Esophagus squamous epithelium (tissue), 5 donors: ENCODE measurements at places on chromosomes 16 and 17.

DNA sequence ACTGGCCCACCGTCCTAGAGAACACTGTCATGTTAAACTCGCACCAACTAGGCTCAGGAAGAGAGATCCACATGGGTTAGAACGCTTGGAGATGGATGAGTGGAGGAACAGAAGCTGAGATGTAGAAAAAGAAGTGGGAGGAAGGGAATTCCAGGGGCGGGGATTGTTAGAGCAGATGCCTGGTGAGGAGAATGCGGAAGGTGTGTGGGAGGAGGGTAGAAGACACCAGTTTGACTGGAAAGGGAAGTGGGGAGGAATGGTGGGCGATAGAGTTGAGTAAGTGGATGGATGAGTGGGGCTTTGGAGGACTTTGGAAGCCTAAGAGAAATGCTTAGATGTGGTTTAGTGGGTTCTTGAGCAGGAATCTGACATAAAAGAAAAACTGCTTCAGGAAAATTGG is 37.4 kb downstream of the DHX38 start:
- no peak for DNase-seq

GRCh38 chr16:64061621-64062020 is 1060.2 kb downstream of the CDH11 start:
- no peak for DNase-seq

- no peak for DNase-seq
These were observed at the start of gene MMP25 for GRCh38 chr16:3045758-3046640. MMP25 (plus strand) TSS chr16:3046561; CDS start chr16:3046918, 357 bp downstream.

GRCh38 chr17:35931794-35932425 is 1.3 kb upstream of the RDM1 start:
- DNase-seq: no peak

- DNase-seq: no peak
These were observed 27.0 kb downstream of the CDIP1 start for GRCh38 chr16:4511441-4512082.

DNA sequence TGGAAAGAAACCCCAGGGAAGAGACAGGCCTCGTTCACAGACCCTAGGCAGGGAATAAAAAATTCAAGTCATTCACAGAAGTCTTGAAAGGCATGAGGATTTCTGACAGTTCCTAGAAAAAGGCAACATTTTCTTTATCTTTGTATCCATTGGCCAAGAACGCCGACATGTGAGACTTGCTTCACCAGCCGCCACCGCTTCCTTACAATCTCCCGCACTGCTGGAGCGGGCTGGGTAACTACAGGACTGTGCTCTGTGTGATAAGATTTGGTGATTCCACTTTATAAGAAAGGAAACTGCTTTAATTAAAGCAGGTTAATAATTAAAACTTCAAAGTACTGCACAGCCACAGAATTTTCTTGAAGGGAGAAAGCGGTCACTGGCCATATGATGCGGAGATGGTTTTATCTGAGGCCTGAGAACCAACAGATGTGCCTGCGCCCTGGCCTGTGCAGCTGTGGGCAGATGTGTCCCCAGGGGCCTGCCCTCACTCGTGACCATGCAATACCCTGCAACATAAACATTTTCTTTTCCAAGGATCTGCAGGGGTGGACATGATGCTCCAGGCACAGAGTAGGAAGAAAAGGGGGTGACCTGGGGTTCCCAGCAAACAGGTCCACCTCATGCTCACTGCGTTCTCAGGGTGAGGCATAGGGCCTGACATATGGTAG is 13.0 kb upstream of the LGALS3BP start:
- no peak for DNase-seq

DNA sequence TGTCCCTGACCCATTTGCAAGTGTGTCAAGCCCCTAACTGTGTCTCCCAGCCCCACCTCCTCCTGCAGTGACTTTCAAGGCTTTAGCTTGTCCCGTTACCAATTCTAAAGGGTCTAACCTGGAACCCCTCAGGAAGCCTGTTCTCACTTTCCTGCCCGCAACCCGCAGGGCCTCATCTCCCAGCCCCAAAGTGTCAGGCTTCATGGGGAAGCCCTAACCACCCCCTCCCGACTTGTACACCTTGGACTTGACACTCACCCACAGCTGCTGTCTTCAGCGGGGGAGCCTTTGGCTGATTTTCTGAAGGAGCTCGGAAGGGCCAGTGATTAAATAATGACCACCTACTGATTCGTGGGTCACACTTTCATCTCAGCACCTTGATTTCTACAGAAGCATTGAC is 33.1 kb downstream of the NLRC5 start:
- no peak for DNase-seq

- no peak for DNase-seq
These were observed 108.1 kb downstream of the USP32 start for GRCh38 chr17:60283816-60284215.

DNA sequence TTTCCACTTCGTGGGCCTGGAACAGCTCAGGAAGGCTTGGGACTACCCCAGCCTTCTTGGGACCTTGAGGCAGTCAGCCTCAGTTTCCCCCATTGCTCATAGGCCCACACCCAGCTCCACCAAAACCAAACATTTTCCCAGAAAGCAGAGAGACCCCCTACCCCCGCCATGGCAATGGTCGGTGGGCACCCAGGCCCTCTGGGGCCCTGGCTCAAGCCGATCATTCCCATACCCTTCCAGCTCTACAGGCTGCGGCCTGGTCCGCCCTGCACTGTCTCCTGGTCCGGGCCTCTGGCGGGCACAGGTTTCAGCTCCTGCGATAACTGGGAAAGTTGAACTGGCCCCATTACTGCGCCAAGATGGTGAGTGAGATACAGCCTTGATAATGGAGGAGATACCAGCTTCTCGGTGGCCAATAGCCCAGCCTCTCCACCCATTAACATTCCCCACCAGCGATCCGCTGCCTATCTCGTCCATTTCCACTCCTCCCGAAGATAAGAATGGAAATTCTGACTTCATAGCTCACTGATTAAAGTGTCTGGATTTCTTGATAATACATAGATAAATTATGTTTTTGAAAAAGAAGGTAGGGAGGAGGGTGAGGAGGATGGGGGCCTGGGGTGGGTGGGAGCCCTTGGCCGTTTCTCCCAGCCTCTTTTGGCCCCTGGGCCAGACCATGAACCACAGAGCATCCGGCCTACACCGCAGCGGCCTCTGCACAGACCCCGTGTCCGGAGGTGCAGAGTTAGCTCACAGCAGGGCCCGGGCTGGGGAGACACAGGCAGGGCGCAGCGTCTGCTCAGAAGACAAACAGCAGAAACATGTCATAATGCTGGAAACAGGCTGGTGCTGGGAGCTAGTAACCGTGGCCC is 11.6 kb downstream of the ZFPM1 start:
- DNase-seq: no peak

DNA sequence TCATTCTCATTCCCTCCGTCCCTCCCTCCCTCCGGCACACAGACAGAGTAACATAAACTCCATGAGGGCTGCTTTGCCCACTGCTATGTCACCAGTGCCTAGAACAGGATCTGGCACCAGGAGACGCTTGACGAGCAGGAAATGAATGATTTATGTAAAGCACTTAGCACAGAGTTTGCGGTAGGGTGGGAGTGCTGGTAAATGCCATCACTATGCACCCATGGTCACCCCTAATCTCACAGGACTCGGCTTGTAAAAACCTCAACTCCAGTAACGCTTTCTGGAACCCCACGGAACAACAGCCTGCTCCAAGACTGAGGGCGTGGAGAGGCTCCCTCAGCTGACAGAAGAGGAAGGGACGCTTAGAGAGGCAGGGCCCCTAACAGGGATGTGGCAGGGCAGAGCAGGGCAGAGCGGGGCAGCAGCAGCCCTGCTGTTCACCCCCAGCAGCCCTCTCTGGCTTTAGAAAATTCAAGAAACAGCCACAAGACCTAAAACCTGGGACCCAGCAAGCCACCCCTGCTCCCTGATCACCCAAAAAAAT is 156.9 kb downstream of the C16orf78 start:
- no peak for DNase-seq

DNA sequence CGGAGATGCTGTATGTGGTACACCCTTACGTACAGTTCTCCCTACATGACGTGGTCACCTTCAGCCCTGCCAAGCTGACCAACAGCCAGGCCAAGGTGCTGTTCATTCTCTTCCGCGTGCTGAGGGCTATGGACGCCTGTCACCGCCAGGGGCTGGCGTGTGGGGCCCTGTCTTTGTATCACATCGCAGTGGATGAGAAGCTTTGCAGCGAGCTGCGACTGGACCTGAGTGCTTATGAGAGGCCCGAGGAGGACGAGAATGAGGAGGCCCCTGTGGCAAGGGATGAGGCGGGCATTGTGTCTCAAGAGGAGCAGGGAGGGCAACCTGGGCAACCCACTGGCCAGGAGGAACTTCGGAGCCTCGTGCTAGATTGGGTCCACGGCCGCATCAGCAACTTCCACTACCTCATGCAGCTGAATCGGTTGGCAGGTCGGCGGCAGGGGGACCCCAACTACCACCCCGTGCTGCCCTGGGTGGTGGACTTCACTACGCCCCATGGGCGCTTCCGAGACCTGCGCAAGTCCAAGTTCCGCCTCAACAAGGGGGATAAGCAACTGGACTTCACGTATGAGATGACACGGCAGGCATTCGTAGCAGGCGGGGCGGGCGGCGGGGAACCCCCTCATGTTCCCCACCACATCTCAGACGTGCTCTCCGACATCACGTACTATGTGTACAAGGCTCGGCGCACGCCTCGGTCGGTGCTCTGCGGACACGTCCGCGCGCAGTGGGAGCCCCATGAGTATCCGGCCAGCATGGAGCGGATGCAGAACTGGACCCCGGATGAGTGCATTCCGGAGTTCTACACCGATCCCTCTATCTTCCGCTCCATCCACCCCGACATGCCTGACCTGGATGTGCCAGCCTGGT is 1.4 kb downstream of the WDR81 start:
- no peak for DNase-seq

- DNase-seq: no peak
These were observed 12.7 kb downstream of the TERF2IP start for GRCh38 chr16:75660321-75660720.

DNA sequence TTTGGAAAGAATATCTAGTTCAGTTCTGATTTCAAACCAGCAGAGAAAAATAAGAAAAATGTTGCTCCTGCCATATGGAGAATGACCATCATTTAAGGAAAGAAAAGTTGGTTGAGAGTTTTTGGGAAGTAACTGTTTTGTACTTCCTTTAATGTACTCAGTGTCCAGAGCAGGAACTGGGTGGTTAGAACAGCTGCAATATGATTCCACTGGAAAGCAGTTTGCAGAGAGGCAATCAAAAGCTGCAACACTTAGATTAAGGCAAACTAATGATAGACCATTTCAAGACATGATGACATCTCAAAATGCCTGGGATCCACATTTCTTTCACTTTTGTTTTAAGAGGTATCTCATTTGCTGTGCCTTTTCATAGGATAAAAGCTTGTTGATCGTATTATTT is 313.3 kb upstream of the HSBP1 start:
- DNase-seq: no peak

GRCh38 chr16:87604634-87605111 is 2.4 kb downstream of the JPH3 start:
- DNase-seq: no peak

DNA sequence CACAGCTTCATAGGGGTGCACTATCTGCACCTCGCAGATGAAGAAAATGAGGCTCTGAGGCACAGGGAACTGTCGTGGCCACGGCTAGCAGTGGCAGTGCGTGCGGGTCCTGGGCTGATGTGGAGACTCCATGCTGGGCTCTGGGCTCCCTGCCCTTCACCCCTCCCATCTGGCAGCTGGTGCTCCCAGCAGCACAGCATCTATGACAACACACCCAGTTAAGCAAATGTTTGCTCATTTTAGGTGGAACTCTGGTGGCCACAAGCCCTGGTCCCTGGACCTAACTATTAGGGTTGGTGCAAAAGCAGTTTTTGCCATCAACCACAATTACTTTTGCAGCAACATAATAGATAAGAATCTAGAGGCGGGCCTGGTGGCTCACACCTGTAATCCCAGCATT is 30.9 kb downstream of the IFT140 start:
- no peak for DNase-seq

GRCh38 chr16:18938986-18939385 is 12.8 kb upstream of the SMG1 start:
- DNase-seq: no peak

GRCh38 chr17:3011891-3012290 is 51.5 kb downstream of the OR1D5 start:
- DNase-seq: no peak

- no peak for DNase-seq
These were observed 334.7 kb downstream of the SOX9 start for GRCh38 chr17:72455562-72455961.

DNA sequence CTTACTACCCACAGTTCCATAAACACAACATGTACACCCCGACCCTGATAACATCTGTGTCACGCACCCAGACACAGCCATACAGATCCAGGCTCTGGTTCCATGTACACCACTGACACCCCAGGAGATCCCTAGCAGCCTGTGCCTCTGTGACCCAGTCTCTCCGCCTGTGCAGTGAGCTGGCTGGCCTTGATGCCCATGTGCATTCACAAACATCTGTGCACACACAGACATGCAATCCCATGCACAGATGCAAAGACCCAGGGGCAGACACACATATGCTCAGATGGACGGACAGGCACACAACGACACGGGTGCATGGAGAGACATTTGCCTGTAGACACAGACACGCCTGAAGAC is 4.1 kb downstream of the CCDC102A start:
- DNase-seq: no peak
